Activated CD4-positive, alpha-beta T cell treated with anti-CD3 and anti-CD28 coated beads for 48 hours (primary cell): ENCODE measurements at places on chromosomes 7 and 10.

GRCh38 chr7:99594948-99595745 lies 2.9 kb upstream of the TMEM225B start:
- DNase-seq, result no peak

- no peak for DNase-seq
These were observed 298.5 kb downstream of the GPAM start for GRCh38 chr10:111885046-111885445.

DNA sequence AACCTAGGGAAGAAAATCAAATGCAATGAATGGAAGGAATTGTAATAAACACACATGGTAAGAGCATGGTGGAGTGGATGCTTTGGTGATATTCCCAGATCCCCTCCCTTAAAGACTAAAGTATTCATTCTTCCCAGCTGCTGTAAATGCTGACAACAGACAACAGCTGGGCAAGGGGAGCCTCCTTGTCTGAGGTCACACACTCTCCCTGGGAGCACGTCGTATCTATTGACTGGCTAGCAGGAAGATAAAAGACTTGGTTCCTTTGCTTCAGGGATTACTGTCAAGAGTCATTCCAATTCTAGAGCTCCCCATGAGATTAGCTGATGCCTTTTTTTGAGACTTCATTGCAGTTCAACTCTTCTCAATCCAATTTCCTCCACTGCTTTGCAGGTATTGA lies 443.5 kb upstream of the ETV1 start:
- no peak for DNase-seq

GRCh38 chr7:44060091-44060947 lies 5.0 kb downstream of the PGAM2 start:
- no peak for DNase-seq

- DNase-seq, result no peak
These were observed 17.5 kb upstream of the CPVL start for GRCh38 chr7:29163854-29164253.

GRCh38 chr7:1220000-1220726 lies 12.5 kb upstream of the UNCX start:
- no peak for DNase-seq

DNA sequence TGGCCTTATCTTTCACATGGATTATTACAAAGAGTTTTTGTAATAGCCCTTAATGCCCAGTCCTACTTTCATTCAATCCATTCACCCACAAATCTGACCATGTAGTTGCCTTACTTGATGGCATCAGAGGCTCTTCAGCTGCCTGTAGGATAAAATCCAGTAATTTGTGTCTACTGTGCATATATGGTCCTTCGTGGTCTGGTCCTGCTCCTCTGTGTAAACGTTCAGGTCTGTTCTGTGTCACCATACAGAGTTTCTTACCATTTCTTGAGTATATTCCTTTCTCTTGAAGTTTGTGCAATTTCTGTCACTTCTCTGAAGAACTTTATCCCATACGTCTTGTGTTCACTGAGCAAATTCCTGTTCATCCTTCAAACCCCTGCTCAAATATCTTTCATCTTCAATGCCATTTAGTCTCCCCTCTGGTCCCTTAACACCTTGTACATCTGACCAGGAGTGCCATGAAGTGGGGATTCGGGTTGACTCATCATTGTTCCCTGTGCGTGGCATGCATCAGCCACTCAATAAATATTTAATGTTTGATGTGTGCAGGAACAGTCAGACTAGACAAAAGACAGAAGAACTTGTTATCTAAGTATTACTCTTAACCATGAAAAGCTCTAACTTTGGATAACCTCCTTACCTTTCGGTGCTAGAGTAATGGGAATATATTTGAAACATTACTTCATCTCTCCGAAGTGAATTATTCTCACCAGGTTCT lies 98.6 kb upstream of the RPA3 start:
- peak; percentile 17 for DNase-seq

GRCh38 chr7:63114371-63114985 lies 884.2 kb upstream of the ZNF722 start:
- no peak for DNase-seq

DNA sequence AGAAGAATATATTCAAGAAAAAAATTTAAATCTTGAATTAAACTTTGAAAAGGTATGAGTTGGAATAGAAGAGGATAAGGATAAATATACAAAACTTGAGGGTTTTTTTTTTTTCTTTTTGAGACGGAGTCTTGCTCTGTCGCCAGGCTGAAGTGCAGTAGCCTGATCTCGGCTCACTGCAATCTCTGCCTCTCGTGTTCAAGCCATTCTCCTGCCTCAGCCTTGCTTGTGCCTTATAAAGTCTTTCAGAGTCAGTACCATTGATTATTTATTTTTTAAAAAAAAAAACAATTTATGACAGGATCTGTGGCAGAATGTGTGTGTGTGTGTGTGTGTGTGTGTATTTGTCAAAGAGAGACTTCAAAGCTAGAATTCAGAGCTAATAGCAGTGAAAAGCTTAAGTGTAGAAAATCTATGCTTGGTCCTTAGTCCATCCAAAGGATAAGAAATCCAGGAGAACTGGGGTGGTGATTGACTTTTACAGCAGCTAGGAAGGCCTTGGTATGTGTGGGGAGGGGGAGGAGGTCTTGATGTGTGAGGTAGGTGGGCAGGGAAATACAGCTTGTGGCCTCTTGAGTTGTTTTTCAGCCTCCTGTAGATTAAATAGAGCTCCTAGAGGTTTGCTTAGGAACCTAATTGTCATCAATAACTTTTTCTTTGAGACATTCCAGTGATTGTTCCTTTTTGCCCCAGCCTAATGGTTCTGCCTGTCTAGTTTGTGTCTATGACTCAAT lies 2.4 kb downstream of the HECTD2 start:
- DNase-seq, result no peak

DNA sequence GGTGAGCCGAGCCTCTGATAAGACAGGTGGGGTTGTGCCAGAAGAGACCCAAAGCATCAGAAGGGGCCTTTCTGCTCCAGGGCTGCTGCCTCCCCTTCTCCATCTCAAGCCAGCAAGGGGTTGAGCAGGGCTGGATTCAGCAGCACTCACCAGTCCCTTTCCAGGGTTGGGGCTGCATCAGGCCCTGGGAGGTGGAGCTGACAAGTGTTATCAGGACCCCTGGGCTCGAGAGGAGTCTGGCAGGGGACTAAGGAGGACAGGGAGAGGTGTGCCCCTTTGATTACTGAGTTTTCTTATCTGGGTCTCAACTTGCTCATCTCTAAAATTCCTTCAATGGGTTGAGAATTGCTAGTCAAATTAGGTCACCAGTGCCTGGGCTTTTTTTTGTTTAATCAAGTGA lies 17.8 kb downstream of the ARHGAP22 start:
- no peak for DNase-seq

- DNase-seq, result no peak
These were observed 253.2 kb upstream of the FZD8 start for GRCh38 chr10:35895331-35895730.

- no peak for DNase-seq
These were observed 220.3 kb downstream of the ARL4A start for GRCh38 chr7:12907774-12908173.

DNA sequence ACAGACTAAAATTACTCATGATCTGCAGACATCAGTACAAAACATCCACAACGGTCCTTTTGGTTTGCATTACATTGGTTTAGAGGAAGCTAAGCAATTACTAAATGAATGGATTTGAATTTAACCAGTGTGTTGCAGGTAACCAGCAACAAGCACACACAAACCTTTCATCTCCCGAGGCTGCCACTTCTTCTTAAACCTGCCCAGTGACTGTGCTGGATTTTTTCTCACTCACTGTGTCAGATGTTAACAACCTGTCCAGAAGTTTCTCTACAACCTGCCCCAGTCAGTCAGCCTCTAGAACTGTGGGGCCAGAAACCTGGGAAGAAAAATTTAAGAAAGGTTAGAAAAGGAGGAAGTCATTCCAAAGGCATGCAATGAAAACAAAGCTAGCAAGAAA lies 2.4 kb upstream of the MEOX2 start:
- no peak for DNase-seq

DNA sequence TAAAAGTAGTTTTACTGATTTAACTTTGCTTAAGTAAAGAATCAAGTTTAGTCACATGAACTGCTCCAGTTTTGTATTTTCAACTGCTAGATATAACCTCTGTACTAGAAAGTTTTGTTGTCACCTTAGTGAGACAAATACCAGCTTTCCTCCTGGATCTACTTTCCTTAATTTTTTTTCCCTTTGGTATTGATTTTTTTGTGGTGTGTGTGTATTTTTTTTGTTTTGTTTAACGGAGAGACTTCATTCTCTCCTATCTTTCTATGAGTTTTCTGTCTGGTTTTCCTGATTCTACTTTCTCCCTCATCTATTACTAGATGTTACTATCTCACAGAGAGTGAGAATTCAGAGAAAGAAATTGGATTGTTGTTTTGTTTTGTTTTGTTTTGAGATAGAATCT lies 52.0 kb downstream of the TASOR2 start:
- DNase-seq, result no peak

GRCh38 chr10:98276311-98276710 lies 8.3 kb upstream of the LOXL4 start:
- no peak for DNase-seq

GRCh38 chr7:45088146-45088701 lies 545 bp downstream of the NACAD start:
- DNase-seq, result no peak

- no peak for DNase-seq
These were observed 195.0 kb downstream of the CALN1 start for GRCh38 chr7:72217151-72217550.

GRCh38 chr7:72321637-72322036 lies 90.5 kb downstream of the CALN1 start:
- DNase-seq, result no peak

DNA sequence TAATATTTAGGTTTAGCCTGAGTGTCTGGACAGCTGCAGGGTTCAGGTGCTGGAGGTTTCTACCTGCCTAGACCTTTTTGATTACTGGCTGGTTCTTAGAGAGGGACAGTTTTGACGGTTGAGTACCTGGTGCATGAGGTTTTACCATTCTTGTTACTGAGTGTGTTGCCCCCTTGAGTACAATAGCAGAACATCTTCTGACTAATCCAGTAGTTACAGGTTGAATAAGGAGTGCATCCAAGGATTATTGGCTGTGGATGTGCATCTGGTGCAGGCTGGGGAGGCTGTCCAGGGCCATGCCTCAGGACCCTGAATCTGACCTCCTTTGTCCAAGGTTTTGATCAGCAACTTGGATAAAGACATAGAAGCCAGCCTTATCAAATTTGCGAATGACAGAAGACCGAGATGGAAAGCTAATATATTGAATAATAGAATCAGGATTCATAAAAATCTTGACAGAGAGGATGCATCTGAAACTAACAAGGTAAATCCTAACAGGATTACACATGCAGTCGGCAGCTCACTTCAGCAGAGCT lies 23.1 kb downstream of the PLPP4 start:
- no peak for DNase-seq

- no peak for DNase-seq
These were observed 987.7 kb downstream of the TYW1 start for GRCh38 chr7:67984326-67984725.

GRCh38 chr10:69936091-69936490 lies 116.6 kb upstream of the MACROH2A2 start:
- DNase-seq, result peak; percentile 13
